AG09319 (cell line): ENCODE measurements at places on chromosomes 5 and 9.
A peak's percentile ranks its signal among the peaks of the same experiment; 100 is the strongest.

DNA sequence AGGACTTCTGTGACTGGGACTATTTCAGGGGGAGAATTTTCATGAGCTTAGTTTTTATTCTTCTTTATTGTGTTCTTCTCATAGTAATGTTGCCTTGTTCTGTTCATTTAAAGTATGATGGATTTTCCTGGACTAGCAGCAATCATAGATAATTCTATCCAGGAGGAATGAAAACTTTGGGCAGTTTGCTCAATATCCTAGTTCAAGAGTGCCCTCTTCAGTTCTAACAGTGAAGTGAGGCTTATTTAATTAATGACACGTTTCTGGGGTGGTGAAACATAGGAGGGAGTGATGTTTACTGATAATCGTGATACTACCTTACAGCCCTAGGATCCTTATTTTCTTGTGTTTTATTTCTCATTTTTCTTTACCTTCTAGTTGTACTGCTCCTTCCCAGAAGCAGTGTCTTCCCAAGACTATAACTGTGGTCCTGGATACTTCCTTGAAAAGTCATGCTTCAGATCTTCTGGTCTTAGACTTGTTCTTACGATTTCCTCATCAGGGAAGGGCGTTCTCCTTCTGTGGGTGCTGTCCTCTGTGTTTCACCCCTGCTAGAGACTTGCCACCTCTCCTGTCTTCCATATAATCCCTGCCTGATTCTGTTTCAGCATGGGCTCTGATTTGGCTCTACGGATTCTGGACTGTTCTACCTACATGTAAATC lies 57.4 kb downstream of the CFAP95 start:
- DNase-seq: no peak

GRCh38 chr5:18394443-18394804 lies 760.2 kb downstream of the TAF11L14 start:
- no peak for DNase-seq

DNA sequence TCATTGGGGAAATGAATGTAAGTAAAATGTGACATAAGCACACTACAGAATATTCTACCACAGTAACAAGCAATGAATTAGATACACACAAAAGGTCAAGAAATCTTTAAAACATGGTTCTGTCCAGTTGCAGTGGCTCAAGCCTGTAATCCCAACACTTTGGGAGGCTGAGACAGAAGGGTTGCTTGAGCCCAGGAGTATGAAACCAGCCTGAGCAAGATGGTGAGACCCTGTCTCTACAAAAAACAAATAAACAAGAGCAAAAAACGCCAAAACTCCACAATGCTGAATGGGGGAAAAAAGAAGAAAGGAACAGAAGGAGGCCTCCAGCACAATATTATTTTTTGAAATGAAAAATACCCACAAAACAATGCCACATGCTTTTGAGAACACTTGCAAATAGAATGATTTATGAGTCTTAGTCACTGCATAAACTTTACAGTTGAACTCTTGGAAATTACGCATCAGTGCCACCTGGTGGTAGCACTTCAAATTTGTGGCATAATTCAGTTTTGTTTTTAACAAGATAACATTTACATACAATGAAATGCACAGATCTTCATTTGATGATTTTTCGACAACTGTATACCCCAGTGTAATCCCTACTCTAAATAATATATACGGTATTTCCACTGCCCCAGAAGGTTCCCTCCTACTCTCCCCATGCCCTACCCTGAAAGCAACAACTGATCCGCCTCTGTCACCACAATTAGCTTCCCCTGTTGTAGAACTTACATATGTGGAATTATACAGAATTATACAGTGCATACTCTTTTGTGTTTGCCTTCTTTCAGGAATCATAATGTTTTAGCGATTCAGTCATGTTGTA lies 14.4 kb upstream of the SPINK4 start:
- peak; percentile 49 for DNase-seq

- no peak for DNase-seq
Measured at GRCh38 chr9:116232424-116233159, 79.0 kb downstream of the PAPPA start.

- no peak for DNase-seq
Measured at GRCh38 chr5:169272731-169273427, 28.1 kb downstream of the SLIT3 start.

DNA sequence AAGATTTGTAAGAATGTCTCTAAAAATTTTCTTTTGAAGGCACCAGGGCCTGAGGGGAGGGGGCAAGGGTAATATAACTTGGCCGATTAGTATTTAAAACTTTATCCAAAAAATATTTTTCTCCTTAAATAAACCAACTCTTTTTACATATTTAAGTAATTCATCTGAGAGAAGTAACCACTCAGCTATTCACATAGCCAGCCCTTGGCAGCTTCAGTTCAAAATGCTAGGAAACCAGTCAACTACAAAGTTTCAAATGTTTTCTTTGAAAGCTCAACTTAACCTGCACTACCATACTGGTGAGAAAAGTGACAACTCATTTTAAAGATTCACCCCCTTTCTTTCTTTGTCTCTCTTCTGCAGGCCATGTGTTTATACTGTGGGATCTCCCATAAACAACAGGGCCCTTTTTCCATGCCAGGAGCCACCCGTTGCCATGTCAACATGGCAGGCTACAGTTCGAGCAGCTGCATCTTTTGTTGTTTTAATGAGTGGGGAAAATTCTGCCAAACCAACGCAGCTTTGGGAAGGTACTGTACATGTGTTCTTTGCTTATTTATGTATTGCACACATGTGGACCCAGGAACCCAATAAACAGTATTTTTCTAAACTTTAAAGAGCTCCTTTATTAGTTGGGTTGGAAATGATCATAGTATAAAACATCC lies 46.3 kb downstream of the AOPEP start:
- peak; percentile 24 for DNase-seq

- DNase-seq: no peak
Measured at GRCh38 chr5:143025971-143026370, 255.8 kb downstream of the ARHGAP26 start.

- no peak for DNase-seq
Measured at GRCh38 chr5:68161156-68161555, 54.4 kb upstream of the PIK3R1 start.

GRCh38 chr9:83934569-83935275 lies 13.5 kb upstream of the KIF27 start:
- DNase-seq: no peak

GRCh38 chr9:93010704-93011103 lies 47.8 kb upstream of the SUSD3 start:
- no peak for DNase-seq

DNA sequence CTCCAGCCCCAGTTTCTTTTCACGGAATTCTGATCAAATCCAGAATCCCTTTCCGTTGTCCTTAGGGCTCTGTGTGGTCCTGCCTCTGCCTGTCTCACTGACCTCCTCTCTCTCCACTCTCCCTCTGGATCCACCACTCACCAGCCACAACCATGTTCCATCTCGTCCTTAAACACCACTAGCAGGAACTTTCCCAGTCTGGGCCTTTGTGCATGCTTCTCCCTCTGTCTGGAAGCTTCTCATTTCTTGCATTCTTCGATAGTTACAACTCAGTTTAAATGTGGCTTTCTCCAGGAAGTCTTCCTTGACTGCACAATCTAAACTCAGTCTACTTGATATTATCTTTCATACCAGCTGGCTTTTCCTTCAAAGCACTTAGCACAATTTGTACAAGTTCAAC lies 117.7 kb upstream of the MSX2 start:
- no peak for DNase-seq

DNA sequence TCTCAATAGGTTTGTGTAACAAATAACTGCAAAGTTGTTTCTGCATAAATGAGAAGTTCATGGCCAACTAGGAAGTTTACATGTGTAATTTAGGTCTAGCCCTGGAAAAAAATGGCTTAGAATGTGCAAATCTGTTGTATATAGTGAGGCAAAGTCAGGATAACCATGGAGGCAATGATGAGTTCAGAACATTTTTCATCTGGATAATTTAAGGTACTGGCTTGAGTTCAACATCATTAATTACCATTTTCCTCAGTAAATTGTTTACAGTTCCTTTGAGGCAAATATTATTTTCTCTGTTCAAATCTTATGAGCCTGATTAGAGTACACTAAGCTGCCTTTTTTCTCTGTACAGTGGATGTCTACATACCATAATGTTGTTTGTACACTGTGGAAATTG lies 1259.0 kb upstream of the NUDT12 start:
- no peak for DNase-seq

DNA sequence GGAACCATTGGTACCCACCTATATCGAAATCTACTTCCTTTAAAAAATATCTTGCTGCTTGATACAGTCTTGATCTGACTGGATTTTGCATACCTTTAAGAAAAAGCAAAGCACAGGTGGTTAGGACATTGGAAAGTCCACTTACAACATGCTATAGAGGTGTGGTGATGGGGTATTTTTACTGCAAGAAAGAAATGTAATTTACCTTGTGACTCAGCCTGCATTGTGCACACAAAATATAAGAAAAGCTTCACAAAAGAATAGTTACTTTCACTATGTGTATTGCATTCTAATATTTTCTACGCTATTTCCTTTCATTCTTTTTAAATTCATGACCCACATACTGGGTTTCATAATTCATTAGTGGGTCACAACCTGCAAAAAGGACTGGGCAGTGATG lies 236.2 kb upstream of the RASEF start:
- no peak for DNase-seq
